Fibroblast of skin of right quadriceps (primary cell): ENCODE measurements at places on chromosomes 5 and 9.

DNA sequence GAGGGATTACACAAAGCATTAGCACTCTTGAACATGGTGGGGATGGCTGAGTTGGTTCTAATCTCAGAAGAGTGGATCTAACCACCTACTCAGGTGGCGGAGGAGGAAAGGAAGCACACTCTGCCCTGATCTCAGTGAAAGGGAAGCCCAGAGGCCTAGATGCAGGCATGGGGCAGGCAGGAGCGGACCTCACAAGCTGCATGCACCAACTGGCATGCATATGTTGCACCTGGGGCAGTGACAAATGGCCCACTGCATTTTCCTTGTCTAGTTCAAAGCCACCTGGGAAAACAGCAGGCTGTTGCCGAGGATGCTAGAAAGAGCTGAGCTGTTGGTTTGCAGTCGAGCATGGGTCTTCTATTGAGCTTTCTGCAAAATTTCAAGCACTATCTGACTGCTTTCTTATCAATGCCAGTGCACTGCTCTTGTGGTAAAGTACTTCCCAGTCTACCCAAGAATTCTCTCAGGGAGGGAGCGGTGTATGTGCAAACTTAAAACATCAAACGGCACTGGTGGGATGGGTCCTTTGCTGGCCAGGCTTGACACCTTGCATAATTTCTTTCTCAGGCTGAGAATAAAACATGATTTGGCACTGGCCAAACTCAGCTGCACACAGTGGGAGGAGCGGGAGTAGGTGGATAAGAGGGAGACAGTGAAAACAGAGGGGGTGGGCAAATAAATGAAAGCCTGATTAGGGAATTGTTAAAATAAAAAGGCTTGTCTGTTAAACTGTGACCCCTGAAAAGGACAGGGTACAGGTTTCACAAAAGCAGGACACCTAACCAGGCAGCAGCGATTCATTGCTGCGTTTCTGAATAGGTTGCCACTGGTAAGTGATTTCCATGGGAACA, 108.9 kb downstream of the MARCHF3 start:
- no peak for DNase-seq

GRCh38 chr5:41695920-41696582, 174.2 kb downstream of the OXCT1 start:
- DNase-seq = peak; percentile 5

DNA sequence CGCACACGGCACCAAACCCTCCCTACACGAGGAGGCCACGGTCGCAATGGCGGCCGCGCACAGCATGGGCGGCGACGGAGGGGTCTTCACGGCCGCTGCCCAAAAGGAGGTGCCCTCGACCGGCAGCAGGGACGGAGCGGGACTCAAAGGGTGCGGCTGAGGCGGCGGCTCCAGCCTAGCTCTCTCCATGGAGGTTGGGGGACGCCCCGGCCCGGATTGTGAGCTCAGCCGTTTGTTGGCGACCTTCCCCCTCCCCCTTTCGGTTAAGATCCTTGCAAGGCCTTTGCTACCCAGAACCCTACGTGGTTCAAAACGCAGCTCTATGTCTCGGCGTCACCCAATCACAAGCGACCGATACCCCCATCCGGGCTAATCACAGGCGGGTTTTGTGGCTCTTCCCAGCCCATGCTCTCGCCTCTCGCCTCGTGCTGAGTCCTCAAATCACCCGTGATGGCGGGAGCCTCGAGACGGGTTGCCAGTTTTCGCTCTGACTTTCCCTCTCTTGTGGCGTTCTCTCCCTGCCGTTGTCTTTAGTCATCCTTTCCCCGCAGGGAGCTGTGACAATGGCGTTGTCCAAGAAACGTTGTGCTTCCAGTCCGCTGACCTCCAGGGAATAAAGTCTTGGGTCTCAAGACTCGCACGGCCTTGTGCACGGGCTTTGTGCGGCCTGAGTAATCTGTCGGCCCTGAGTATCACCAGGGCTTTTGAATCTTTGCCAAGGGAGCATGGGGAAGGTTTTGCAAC, 19.5 kb downstream of the C5orf52 start:
- DNase-seq = no peak

DNA sequence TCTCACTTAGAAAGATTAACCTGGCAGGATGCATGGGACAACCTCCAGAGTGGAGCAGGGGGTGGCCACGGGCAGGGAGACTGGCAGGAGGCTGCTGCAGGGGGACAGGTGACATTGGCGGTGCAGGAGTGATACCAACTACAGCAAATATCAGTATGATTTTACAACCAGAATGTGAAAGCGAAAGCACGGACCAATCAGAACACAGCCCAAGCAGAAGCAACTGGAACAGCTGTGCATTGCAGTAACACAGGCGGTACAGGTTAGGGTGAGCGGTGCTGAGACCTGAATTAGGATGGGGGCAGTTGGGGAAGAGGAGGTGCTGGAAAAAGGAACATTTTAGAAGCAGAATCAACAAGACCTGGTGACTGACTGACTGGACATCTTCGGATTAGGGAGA, 29.3 kb downstream of the POLR1E start:
- no peak for DNase-seq

DNA sequence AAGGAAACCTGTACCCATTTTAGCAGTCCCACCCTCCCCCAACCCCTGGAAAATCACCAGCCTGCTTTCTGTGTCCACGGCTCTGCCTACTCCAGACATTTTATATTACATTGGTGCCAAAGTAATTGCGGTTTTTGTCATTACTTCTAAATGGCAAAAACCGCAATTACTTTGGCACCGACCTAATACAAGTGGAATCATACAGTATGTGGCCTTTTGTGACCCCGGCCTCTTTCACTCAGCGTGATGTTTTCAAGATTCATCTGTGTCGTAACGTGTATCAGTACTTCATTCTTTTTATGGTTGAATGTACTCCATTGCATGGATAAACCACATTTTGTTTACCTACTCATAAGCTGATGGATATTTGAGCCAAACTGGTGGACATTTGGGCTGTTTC, 9.7 kb upstream of the ORM1 start:
- no peak for DNase-seq

GRCh38 chr5:80231243-80231642, 24.6 kb downstream of the SERINC5 start:
- DNase-seq = peak; percentile 60

DNA sequence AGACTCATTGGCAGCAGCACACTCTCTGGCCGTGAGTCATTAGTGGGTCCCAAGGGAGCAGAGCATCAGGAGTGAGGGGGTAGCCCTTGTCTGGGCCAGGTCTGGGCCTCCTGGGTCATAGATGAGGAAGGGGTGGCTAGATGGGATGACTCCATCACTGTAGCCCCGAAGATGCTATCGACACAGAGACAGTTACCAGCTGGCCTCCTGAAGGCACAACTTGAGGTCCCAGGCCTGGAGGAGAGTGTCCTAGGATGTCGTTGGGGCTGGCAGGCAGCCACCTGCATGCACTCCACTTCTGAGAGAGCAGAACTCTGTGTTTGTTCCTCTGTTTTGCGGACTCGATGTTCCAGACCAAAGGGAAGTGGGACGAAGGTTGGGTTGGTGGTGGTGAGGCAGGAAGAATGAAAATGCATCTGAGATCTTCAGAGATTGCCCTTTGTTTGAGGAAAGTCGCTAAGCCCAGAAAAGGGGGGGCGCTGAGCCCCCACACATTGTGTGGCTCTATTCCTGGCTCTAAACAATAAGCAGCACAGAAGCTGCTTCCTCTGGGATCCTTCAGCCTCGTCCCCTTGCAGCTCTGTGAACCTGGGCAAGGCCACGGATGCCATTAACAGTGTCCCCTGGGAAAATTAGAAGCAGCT, 4.7 kb downstream of the BTNL9 start:
- DNase-seq = no peak

- peak; percentile 13 for DNase-seq
These were observed 17.4 kb downstream of the HAUS6 start for GRCh38 chr9:19085295-19085694.

- no peak for DNase-seq
These were observed 38.2 kb downstream of the WDR70 start for GRCh38 chr5:37417347-37417746.
